Fibroblast of upper back skin (primary cell): ENCODE measurements at places on chromosomes 7 and 10.
A peak's percentile ranks its signal among the peaks of the same experiment; 100 is the strongest.

DNA sequence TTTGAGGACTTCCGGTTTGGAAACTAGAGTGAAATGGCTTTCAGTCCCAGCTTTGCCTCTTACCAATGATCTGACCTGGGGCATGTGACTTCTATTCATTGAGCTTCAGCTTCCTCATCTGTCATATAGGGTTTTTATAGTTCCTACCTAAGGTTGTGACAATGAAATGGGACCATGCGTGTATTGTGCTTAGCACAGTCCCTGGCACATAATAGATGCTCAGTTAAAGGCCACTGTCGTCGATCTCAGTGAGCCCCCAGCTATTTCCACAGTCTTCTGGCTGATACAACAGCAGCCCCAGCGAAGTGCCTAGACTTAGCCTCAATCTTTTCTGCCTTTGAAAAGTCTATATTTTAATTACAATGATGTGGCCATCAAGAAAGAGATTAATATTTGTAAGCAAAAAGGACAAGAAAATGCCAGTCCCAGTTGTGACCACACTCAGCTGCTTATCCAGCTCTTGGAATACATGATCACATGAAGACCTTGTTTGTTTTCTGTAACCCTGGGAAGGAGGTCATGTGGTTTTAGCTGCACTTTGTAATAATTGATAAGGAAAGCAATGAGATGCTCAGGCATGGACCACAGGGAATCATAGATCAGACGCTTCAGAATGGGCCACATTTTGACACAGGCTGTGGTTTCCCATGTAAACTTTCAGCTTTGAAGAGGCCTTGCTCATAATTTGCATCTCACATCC, 44.6 kb downstream of the VWA2 start:
- no peak for DNase-seq

DNA sequence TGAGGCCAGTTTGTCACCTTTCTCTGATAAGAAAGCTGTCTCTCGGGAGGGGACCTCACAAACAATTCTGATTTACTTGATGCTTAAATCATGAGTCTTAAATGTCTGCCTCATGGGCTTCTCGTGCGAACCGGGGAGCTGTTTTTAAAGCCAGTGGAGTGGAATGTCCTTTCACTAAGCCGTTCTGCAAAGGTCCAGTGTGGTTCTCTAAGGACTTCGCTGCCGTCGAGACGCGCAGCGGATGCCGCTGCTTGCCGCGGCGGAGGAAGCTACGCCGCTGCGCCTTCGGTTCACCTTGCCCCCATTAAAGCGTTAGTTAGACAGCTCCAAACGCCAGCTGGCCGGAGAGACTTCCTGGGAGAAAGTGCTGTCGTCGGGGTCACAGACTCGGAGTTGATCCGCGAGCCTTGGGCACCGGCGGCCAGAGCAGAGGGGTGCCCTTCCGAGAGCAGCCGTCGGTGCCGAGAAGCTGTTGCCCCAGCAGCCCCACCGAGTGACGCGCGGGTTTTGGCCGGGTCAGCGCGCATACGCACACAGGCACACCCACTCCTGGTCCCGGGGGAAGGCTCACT, 1.3 kb upstream of the HMX3 start:
- no peak for DNase-seq

GRCh38 chr10:105161767-105162166, 520.7 kb downstream of the SORCS3 start:
- DNase-seq, result no peak

- DNase-seq, result no peak
These were observed 1.9 kb downstream of the TSPAN33 start for GRCh38 chr7:129146237-129146979.

DNA sequence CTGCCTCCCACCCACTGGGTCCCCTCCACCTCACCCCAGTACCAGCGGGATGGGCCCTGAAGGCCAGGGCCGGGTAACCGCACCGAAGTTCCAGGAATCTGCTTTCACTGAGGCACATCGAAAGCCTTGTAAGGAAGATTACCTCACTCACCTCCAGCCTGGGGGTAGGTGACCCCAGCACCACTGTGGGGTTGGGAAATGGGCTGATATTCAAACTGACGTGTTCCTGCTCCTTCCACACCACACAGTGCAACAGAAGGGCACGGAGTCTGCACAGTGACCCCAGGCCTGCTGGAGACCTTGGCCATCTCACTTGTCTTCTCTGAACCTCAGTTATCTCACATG, 29.8 kb downstream of the NPS start:
- DNase-seq, result no peak

GRCh38 chr7:29940199-29940598, 49.4 kb downstream of the SCRN1 start:
- no peak for DNase-seq

GRCh38 chr7:50661345-50662040, 96.3 kb upstream of the DDC start:
- DNase-seq, result no peak

DNA sequence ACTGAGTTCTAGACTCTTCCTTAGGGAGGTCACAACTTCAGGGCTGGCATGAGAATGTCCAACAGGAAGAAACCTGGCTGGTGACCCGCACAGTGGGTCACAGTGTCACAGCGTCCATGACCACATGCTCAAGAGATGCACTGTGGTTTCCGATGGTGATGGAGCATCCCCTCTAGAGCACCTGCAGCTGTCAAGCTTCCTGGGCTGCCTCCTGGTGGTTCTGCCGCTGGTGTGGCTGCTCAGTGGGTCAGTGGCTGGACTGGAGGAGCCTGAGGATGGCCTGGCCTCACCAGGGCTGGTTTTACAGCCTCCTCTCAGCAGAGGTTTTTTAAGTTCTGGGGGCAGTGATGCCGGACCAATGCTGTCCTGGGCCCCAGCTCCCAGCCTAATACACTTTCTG, 149.3 kb downstream of the SH3PXD2A start:
- no peak for DNase-seq

GRCh38 chr7:83976302-83976701, 218.3 kb downstream of the SEMA3A start:
- peak; percentile 49 for DNase-seq

- DNase-seq, result peak; percentile 56
These were observed 47.1 kb upstream of the HYAL4 start for GRCh38 chr7:123797673-123798531.

DNA sequence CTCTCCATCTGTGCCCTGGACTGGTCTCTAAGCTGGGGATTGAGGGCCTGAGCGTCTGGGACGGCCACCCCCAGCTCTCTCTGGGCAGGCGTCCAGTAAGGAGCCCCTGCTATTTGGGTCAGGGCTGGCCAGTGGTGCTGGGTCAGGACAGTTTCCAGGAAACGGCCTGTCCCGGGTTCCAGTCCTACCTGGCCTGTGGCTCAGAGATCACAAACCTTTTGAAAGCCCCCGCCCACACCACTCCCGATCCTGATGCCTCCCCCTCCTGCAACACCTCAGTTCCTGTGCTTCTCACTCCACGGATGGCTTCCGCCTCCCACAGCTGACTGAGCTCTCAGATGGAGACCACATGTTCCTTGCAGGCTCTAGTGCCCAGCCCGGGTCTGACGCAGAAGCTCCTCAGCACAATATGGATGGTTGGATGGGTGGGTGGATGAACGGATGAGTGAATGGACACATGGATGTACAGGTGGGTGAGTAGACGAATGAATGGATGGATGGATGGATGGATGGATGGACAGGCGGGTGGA, 91.7 kb upstream of the PDGFA start:
- no peak for DNase-seq

DNA sequence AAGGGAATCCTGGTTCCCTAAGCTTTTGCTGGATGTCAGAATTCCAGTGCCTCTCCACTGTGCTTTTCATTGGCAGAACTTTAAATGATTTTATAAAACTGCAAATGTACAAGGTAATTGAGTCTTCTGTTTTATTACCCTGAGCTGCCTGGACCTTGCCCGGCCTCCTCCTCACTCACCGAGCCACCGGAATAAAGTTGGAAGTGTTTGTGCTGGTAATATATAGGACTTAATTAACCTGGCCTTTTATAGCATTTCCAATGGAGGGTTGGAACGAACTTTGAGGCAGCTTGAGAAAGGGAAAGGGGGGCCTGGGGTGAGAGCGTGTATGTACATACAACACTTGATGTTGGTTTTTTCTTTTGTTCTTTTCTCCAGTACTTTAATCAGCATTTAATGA, 43.4 kb downstream of the ZNF503 start:
- no peak for DNase-seq

GRCh38 chr10:98623176-98623575, 176.4 kb upstream of the HPS1 start:
- DNase-seq, result no peak

DNA sequence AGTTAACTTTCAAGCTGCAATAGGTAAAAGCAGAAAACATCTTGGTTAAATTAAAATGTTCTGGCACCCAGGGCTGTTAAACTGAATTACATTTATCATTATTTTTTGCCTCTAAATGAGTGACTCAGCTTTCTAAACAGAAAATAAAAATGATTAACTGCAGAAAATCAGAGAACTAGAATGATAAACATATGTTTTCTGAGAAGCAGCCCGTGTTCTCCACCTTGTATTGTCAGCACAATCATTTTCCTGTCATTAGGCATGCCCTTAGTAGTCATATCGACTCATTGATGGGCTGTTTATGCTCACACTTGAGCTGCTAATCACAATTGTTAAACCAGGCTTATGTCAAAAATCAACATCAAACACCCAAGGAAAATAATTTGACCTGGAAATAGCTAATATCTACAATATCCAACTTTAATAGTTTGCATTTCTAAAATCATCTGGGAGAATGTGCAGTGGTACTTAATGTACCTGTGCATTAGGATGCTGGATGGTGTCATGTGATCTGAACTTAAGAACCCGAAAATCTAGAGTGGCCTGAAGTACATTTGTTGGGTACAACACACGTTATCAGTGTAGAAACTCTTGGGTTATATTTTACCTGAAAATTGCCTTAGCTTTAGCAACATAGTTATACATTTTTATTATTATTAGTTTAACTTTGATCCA, 2.3 kb downstream of the MDFIC start:
- no peak for DNase-seq

GRCh38 chr10:74081192-74081803, 69.3 kb downstream of the AP3M1 start:
- DNase-seq, result peak; percentile 64

GRCh38 chr7:36400606-36401005, 10.9 kb downstream of the ANLN start:
- DNase-seq, result peak; percentile 78

GRCh38 chr10:121115154-121115553, 264.0 kb downstream of the WDR11 start:
- no peak for DNase-seq

DNA sequence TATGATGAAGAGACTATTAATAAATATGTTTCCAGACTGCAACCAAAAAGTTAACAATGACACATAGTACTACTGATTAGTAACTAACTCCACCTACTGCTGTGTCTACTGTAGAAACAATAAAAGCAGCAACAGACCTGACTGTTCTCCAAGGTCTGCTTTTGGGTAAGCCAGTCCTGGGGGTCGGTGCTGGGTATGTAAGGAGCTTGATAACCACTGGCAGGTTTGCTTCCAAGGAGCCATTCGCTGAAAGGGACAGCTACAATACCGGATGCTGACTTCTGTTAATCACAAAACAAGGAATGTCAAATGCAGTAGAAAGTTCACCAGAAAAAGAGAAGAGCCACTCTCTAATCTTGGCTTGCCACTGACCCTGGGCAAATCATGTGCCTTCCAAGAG, 17.7 kb downstream of the NCOA4 start:
- DNase-seq, result no peak

DNA sequence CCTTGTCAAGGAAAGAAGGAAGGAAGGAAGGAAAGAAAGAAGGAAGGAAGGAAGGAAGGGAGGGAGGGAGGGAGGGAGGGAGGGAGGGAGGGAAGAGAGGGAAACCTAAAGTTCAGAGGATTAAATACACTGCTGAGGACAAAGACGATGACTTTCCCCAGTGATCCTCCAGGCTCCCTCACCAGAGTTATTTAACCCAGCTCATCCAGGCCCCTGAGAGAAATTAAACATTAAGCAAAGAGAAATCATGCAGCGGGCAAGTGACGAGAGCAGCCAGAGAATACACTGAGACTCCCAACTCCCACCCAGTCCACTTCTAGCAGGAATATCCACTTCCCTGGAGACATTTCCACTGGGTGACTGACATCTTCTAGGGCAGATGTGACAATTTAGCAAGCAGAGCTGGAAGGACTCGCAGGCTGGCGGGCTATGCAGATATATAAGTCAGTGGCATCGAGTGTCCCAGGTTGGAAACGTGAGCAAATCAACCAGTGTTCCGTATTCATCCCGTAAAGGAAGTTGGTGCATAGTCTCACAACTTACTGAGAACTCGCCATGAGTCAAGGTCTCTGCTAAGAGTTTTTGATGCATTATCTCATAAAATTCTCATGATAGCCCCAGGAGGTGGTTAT, 48.7 kb downstream of the CALML3 start:
- no peak for DNase-seq

DNA sequence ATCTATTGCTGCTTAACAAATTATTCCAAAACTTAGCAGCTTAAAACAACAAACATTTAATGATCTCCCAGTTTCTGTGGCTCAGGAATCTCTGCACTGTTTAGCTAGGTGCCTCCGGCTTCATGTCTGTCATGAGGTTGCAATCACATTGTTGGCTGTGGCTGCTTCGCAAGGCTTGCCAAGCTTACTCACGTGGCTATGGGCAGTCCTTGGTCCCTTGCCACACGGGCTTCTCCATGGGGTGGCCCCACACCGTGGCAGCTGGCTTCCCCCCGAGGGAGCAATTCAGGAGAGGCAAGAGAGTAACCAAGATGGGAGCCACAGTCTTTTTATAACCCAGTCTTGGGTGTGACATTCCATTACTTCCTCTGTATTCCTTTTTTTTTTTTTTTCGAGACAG, 67.4 kb downstream of the NEURL1 start:
- DNase-seq, result no peak

- peak; percentile 38 for DNase-seq
These were observed 31.8 kb upstream of the IL15RA start for GRCh38 chr10:6009150-6009549.

DNA sequence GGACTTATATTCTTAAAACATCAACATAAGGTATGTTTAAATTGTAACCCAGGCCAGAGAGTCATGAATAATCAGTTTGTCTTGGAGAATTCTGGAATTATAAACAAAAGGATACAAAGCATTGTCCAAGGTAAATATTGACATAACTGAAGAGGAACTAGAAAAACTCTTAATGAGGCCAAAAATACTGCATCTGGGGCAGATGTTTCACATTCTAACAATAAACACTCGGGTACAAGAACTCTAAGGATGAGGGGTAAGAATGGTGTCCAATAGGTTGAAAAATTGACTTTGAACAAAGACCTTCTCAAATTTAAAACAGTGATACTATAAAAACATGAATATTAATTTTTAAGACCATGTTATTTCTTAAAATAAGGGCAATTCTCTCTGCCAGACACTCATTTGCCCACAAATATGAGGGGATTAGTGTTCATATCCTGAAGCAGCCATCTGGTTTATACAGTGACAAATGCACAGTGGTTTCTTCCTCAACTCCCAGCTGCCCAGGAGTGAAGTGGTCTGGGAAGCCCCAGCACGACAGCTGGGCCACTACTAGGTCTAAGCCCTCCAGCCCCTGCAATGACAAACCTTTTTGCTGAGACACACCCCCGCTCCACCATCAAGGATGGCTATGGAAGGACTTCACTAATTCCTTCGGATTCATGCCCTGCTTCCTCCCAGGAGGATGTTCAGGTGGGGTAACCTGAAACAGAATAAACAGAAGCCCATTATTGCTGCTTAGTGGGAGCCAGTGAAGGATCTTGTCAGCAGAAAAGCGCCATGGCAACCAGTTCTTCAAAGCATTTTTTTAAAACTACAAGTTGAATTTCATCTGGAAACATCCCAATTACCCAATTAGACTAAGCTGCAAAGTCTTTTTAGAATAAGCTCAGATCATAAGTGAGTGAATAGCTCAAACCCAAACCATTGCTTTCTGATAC, 107.5 kb upstream of the ARID5B start:
- peak; percentile 57 for DNase-seq
